Activated T-helper 1 cell treated with anti-CD3 and anti-CD28 coated beads, Interleukin-2, amount 50 U/mL, for 16 hours (primary cell): ENCODE measurements at places on chromosomes 5 and 9.

GRCh38 chr5:68662804-68663307, 431.0 kb upstream of the SLC30A5 start:
- DNase-seq, result no peak

DNA sequence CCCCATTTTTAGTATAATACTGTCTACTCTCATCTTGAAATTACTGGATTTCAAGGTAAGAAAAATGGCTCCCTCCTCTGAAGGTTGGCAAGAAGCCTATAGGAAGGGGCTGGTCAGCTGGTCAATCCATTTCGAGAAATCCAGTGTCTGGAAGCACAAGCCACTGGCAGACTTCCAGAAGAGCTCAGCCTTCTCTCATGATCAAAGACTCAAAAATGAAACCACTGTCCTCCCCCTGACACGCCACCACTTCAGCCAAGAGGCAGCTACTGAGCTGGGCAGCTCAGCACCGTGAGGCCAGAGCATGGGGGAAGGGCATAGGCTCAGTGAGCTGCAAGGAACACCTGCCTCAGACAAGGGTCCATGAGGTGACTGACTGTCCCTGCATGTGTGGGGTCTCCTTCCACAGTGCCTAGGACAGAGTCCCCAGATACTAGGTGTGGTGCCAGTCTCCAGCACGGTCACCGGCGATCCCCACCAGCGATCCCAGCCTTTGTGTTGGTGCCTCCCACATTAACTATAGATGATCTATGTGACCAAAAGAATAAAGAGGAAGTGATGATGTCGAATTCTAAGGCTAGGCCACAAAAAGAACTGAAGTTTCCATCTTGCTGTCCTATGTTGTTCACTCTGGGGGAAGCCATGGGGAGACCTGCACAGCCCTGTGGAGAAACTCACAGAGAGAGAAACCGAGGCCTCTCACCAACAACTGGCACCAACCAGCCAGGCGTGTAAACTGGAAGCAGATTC, 100.1 kb upstream of the LRRTM2 start:
- DNase-seq, result no peak

- no peak for DNase-seq
These were observed 37.6 kb upstream of the EIF4EBP3 start for GRCh38 chr5:140509898-140510297.

DNA sequence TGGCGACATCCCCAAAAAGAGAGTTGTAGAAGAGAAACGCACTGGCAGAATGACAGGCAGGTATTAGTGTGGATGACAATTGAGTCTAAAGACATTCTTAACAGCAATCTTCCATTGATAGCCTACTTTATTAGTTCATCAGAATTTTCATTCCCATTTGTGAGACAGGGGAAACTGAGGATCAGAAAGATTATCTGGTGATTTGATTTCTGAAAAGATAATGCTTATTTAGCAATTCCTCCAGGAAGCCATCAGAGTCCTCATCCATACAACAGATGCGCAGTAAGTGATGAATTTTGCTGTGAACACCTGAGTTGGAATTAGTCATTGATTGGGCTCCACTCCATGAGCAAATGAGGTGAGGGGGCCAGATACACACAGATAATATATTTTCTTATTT, 57.3 kb upstream of the ANKRD33B start:
- DNase-seq, result no peak

GRCh38 chr5:73865315-73865714, 239.3 kb downstream of the ARHGEF28 start:
- DNase-seq, result no peak

- no peak for DNase-seq
These were observed 102.2 kb upstream of the SLCO6A1 start for GRCh38 chr5:102600964-102601363.

GRCh38 chr5:154491941-154492340, 13.9 kb upstream of the HAND1 start:
- no peak for DNase-seq

GRCh38 chr5:81853030-81853357, 102.1 kb upstream of the SSBP2 start:
- no peak for DNase-seq

DNA sequence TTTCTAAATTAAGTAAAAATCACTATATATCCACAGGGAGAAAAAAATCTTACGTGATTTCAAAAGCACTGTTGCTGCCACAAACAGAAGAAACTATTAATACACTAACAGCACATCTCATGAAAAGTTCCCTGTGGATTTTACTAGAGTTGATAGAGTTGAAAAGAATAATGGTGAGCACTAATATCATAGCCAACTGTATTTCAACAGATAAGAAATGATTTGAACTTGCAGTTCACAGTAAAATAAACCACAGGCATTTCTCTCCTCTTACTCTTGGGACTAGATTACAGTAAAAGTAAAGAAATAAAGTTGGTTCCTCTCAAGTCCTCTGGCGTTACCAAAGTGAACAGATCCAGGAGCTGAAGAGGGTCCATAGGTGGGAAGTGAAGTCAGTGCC, 27.9 kb downstream of the AGTPBP1 start:
- no peak for DNase-seq

GRCh38 chr5:52947208-52947607, 41.9 kb upstream of the ITGA2 start:
- no peak for DNase-seq

DNA sequence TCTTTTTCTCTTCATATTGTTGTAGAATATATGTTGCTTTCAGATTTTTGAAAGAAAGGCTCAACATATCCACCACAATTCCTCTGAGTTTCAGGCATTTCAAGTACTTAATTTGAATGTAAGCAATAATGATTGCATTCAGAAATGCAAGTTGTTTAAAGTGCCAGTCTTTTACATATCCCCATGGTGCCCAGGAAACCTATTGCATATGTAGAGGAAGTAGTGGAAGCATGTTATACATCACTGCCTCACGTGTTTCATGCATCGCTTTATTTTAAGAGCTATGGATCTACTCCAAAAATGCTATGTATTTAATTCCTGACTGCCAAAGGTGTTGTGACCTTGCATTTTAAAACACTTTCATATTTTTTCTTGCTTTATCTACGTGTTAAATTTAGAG, 28.1 kb downstream of the CPEB4 start:
- DNase-seq, result no peak

- no peak for DNase-seq
These were observed 105.6 kb downstream of the TENT4A start for GRCh38 chr5:6818594-6819511.

DNA sequence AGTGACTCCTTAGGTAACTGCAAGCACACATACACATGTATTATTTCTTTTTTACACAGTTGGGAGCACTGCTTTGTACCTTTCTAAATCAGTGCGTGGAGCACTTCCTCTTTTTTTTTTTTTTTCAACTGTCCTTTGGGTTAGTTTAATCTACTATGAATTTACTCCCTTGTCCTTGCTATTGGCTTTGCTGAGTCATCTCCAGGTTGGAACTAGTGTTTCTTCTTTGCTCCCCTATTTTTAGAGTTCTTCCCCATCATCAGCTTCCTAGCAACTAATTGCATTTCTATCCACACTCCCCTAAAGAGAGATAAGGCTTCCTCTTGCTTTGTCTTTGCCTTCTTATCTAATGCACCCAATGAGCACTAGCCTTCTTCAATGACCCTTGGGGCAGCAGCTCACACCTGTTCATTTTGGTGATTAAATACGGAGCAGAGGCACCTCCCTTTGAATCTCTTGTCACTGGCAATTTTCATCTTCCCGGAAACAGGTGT, 24.3 kb downstream of the S100Z start:
- DNase-seq, result no peak

GRCh38 chr5:101783241-101784013, 512.7 kb downstream of the SLCO4C1 start:
- no peak for DNase-seq

- DNase-seq, result no peak
These were observed 198.1 kb upstream of the EFNA5 start for GRCh38 chr5:107868650-107869409.

GRCh38 chr9:132703336-132703735, 33.1 kb downstream of the GTF3C4 start:
- DNase-seq, result no peak

GRCh38 chr5:138972230-138972629, 97.1 kb upstream of the LRRTM2 start:
- no peak for DNase-seq

DNA sequence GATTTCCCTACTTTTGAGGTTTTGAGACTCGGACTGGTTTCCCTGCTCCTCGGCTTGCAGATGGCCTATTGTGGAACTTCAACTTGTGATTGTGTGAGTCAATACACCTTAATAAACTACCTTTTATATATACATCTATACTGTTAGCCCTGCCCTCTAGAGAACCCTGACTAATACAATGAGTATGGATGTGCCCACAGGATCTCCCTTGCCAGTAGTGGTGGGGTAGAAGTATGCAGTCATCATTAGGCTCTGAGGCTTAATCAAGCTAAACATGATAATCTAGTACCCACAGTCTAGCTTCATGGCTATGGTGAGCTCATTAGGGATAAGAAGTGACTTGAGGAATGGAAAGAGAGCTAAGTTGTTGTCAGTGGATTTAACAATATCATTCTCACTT, 412.8 kb upstream of the PTGER4 start:
- no peak for DNase-seq

DNA sequence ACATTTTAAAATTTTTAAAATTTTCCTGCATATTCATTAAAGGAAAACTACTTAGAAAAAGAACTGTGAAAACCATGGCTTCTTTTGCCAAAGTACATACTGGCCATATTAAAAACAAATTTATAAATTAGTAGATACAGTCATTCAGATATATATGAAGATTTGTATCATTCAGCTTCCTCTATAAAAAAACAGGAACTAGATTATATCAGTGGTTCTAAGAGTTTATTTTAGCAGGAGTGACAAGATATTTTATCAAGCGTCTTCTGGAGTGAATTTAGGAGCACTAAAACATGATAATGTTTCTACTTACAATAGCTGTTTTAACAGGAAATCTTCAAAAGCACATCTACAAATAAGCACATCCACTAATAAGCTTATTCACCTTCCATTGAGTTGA, 171.4 kb downstream of the RAPGEF6 start:
- no peak for DNase-seq

DNA sequence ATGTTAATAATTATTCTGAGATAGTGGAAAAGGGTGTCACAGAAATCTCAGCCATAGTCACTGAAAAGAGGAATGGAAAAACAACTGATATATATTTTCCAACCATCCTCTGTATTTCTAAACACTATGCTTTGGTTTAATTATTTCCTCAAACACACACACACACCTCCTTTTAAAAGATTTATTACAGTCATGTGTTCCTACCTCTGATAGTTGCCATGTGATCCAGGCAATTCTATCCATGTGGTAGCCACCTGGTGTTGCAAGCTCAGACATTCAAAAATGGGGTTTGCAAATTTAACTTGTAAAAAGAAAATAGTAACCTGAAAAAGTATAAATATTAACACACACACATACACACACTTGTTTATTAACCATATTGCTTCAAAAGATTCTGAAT, 40.0 kb upstream of the CCNG1 start:
- no peak for DNase-seq

DNA sequence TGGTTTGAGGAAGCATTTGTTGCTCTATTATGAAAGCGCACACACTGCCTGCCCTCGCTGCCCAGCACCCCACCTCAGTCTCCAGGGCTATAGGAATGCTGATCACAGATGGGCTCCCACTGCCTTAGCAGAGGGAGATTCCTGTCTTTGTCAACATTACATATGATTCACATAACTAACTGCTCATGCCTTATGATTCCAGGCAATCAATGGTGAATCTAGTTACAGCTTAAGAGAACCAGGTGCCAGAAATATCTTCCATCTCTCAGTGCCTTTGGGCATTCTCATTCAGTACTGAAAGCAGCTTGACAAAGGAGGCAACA, 458.9 kb upstream of the C9orf72 start:
- DNase-seq, result no peak

- no peak for DNase-seq
These were observed 2.0 kb upstream of the PCDH12 start for GRCh38 chr5:141960018-141960417.

- DNase-seq, result no peak
These were observed 51.0 kb downstream of the COL27A1 start for GRCh38 chr9:114206221-114206789.

DNA sequence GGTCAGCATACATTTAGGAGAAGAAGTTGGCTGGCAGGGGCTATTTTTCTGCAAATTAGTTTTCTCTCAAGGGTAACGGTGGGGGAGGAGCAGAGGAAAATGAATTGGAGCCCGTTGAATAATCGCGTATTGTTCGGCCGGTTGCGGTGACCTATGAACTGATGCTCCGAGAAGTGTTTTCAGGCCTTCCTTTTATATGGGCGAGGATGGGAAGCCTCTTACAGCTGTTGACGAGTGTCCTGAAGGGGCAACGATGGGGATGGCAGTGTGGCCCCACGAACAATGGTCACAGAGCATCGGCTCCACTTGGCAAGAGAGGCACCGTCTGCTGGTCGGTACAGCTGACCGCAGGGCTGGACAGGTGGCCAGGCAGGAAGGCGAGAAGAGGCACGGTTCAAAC, 400.7 kb downstream of the ZSWIM6 start:
- DNase-seq, result no peak

GRCh38 chr5:157915638-157916037, 56.7 kb upstream of the CLINT1 start:
- DNase-seq, result no peak

- DNase-seq, result no peak
These were observed 91.9 kb upstream of the STC2 start for GRCh38 chr5:173420108-173420507.

DNA sequence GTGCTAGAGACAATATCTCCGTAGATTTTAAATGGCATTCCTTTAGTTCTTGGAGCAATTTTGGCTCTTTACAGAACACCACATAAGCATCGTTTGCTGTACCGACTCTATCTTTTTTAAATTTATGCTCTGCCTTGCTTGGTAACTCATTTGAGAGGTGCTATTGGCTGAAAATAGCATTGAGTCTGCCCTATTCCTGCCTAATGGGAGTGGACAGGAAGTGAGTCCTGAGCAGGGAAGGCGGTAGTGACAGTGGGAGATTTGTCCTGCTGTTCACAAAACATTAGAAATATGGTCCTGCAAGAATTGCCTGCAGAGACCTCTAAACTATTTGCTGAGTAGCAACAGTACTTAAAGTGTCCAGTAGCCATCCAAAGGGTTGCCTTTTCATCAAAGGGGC, 115.2 kb upstream of the IFNE start:
- no peak for DNase-seq

GRCh38 chr5:44245935-44246334, 143.3 kb downstream of the FGF10 start:
- DNase-seq, result no peak

GRCh38 chr9:80218328-80218727, 646.6 kb downstream of the TLE4 start:
- no peak for DNase-seq

DNA sequence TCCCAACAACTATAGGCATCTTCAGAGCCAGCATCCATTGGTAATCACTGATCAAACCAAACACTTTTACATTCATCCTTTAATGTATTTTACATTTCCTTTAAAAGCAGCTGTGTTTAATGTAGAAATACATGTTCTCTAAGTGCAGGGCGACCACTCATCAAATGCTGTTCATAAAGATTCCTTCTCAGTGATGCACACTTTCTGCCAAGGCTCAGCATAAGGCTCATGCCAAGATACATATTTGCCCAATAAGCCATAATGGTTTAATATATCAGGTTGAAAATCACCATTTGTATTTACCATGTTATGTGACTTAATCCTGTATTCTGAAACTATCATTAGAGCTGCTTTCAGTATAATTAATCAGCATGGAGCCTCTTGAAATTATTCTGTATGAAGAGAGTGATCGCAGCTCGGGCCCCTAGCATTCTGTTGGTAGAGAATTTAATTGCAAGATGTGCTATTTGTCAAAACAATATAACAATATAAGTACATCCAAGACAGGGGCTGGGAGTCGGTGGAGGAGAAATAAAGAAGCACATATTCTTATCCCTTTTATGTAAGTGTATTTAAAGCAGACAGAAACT, 267.5 kb downstream of the EBF1 start:
- DNase-seq, result no peak
